Activated T-cell treated with anti-CD3 and anti-CD28 coated beads for 24 hours (primary cell): ENCODE measurements at places on chromosomes 12 and 14.

- no peak for DNase-seq
Observed at GRCh38 chr14:85531141-85531586, 1.2 kb downstream of the FLRT2 start.

- DNase-seq, result no peak
Observed at GRCh38 chr14:56126637-56126913, 8.4 kb downstream of the PELI2 start.

DNA sequence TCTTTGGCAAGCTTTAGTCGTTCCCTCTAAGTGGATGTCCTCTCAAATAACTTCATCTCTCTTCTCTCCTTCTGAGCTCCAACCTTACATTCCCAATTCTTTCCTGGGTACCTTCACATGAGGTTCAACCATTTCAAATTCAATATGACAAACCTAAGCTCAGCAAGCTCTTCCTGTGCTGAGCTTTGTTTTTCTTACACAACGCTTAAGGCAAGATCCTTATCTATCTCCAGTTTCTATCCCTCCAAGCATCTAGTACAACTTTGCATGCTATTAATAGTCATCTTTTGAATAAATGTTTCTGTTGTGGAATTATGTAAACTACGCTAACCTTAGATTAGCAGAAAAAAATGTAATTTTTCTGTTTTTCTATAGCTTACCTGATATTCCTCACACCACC lies 63.7 kb upstream of the IFNG-AS1 start:
- DNase-seq, result no peak

DNA sequence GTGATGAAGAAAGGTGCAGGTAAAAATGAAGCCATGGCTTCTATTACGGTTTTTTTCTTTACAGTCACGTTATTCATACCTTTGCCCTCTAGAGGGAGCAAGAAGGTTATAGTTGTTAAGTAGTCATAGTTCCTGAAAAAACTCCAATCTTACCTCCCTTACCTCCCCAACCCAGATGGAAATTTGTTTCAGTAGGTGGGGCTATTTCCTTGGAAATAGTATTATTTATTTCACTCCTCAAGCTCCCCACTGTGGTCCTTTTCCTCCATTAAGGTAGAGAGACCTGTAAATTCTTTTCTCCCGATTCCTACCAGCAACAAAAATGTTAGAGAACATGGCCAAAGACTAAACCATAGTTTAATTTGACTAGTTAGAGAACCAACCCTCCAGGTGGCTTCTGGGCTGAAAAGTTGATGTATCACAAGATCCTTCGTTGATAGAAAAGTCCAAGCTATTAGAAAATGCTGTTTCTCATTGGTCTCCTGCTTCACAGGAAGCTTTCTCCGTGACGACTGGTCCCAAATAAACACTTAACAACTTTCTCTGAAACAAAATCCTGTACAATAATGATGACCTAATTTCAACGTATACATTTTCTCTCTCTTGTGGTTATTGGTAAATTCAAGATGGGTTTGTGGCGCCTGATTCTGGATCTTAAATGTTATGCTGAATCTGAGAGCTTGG lies 43.5 kb downstream of the TMX1 start:
- DNase-seq, result no peak

DNA sequence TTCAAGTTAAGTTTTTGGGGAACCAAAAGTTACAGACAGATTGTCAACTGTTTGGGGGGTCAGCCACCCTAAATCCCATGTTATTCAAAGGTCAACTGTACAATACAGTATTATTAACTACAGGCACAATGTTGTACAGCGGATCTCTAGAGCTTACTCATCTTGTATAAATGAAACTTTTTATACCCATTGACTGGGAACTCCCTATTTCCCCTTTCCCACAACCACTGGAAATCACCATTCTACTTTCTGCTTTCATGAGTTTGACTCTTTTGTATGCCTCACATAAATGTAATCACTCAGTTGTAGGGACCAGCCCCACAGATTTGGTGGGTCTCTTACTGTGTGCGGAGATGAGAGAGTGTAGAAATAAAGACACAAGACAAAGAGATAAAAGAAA lies 57.8 kb downstream of the SLCO1B3 start:
- no peak for DNase-seq

DNA sequence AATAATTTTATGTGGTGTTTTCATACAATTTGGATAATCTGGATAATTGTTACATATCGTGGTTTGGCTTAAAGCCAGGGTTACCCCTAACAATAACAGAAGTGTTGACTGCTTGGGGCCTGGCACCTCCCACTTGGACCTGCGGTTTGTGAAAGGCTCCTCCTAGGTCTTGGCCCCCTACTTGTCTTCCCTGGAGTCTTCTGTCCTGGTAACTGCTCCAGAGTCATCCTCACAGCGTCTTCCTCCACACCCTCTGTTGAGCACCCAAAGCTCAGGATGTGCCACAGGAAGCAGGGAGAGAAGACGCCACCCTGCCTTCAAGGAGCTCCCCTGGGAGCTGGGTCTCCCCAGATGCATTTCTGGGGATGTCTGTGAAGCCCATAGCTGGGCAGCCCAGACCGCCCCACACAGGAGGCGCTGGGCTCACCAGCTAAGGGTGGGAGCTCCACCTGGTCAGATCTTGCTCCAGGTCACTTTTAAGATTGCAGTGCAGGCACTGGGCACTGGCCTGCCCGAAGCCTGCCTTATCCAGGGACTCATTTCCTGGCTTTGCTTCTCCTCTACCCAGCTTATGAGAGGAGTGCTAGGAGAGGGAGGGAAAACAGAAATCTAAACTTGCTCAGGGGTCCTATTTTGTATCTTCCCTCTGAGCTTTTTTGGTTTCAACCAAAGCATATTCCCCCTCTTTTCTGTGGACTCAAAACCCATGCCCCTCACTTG lies 98.2 kb downstream of the ZFP36L1 start:
- no peak for DNase-seq

DNA sequence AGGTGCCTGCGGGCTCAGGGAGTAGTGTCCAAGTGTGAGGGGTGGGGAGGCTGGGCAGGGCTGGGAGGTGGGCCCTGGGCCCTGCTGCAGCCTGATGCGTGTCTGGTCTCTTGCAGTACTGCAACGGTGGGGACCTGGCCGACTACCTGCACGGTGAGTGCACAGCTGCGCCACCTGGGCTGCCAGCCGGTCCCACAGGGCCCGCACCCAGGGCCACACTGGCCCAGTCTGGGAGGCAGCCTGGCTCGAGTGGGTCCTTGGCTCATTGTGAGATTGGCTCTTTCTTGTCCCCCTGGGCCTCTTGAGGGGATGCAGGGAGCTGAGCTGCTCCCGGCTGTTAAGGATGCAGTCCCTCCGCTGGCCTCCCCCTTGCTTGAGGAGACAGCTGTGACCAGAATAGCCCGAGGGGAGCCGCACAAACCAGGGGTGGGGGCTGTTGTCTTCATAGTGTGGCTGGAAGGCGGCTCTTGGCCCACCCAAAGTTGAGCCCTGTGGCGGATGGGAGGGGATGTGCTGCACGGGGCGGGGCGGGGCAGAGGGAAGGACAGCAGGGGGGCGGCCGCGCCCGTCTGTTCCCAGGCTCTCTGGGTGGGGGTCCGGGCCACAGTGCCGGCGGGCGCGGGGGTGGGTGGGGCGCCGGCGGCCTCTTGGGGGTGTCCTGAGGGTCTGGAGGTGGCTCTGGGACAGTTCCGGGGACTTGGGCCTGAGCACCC lies 13.1 kb downstream of the ULK1 start:
- DNase-seq, result no peak

DNA sequence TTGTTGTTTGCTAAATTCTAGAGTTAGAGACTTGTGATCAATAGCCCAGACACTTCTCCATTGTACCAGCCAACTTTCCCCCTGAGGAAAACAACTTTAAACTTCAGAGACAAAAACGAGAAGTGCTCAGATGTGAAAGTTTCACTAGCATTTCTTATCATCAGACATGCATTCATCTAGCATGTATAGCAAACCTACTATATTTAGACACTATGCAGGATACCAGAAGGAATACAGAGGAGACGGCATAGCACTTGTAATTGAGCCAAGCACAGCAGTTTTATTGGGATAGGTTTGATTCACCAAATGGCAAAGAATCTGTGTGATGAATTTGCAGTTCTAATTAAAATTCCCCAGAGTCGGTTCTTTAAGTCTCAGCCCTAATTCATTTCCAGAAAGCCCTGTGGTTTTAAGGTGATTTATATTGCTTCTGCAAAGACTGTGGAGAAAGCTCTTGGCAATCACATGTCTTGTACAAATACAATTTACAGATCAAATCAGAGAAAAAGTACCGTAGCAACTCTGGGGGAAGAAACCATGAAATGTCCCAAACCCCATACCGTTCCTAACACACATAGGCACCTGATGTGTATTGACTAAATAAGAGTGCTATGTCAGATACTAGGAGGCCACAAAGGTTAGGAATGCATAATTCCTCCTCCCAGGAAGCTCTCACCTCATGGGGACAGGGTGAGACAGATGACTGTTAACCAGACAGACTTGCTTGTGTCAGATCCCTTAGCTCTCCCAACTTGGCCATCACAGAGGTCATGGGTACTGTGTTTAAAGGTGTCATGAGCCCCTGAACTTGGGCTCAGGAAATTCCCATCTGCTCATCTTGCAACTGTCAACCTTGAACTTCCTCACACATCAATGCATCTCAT lies 69.6 kb upstream of the KRAS start:
- DNase-seq, result no peak

GRCh38 chr12:16070113-16070512 lies 159.0 kb downstream of the DERA start:
- no peak for DNase-seq
